ENCODE measurements at places on chromosomes 5 and 9. TPM values are rescaled to one million over a fixed set of nuclear protein-coding genes. Genes with fewer than 3 reads are reported as not detected.

Gene FOXI1
- total RNA-seq, result not detected

Gene ZDHHC11
- total RNA-seq, result 66.1 TPM

Gene CNTNAP3B
- total RNA-seq, result 31.7 TPM

GRCh38 chr5:93571114-93571949 lies 9.7 kb downstream of the NR2F1-AS1 start:
- no peak for DNase-seq

DNA sequence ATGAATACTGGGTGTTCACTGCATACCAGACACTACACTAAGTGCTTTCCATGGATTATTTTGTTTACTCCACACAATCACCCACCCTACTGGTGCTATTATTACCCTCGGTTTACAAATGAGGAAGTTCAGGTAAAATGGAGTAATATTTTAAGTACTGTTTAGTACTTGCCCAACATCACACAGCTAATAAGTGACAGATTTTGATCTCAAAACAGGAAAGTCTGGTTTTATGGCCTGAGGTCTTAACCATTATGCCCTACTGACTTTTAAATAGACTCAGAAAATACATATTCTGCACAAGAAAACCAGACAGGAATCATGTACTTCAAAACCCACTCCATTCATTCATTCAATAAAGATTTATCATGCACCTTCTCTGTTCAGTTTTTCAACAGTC lies 431.0 kb upstream of the TLE4 start:
- no peak for DNase-seq

- no peak for DNase-seq
These were observed 2.3 kb downstream of the FAM221B start for GRCh38 chr9:35826071-35826701.

DNA sequence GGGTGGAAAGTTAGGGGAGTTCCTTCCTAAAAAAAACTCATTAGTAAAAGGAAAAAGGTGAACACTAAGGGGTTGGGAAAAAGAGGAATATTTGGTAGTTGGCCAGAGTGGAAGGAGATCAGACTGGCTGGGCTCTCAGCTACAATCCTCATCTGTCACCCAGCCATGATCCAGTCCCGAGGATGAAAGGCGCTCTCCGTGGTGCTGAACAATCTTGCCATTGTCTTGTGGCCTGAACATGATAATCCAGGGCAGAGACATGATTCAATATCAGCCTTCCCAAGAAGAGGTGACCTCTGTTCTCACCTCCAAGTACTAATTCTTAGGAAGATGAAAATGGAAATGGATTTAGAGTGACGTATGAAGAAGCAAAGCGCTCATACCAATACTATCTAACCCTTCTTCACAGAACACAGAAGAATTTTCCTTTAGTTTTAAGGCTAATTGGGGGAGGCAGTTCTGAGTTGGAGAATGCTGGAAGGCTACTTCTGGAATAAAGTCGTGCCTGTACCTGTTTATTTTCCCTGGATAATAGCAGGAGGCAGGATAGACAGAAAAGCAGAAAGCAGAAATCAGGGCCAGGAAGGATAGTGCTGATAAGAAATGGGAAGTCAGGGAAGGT lies 36.6 kb upstream of the MYORG start:
- peak; percentile 78 for DNase-seq

GRCh38 chr5:105695941-105696340 lies 1974.8 kb downstream of the EFNA5 start:
- no peak for DNase-seq

DNA sequence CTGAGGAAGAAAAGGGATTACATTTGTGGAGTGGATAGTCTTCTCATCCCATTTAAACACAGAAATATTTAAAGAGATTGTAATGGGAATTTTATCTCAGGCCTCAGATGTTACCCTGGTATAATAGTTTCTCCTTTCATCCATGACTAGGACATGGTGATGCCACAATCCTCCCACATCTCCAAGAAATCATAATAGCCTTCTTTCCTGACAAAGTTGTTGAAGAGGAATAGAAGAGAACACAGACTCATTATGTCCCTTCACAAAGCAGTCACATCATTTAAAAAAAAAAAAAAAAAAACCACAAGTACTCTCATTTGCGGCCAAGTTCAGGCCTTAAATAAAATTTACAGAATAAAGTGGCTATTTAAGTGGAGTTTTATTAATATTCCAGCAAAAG lies 359.6 kb downstream of the DEPDC1B start:
- DNase-seq, result no peak

- no peak for DNase-seq
These were observed 269.7 kb downstream of the MLLT3 start for GRCh38 chr9:20352591-20352990.

DNA sequence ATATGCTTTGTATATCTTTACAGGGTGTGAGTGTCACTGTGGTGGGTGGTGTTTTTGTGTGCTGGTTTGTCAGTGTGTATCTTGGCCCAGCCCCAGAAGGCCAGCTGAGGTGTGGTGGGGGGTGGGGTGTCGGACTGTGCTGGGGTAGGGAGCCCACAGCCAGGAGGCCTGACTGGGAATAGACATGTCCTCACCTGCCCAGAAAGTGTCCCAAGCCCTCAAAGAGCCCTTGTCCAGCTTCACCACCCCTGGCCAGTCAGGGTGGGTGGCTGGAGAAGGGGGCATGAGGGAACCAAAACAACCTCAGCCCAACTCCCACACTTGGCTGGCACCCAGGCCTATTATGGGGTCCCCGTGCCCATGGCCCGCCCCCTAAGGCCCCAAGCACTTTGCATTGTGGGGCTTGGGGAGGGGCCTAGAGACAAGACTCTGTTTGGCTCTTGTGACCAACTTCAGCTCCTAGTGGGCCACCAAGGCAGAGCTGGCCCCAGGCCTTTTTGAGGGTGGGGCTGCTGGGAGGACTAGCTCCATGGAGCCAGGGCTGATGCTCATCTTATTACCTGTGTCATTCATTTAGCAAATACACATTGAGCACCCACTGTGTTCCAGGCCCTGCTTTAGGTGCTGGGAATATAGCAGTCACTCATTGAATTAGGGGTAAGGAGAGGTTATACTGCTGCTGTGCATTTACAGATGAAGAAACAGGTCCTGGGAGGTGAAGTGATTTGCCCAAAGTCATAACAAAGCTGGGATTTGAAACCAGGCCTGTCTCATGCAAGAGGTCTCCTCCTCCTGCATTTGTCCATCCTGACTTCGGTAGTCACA lies 56.2 kb upstream of the PSD2 start:
- no peak for DNase-seq

- no peak for DNase-seq
These were observed 542.9 kb downstream of the EFNA5 start for GRCh38 chr5:107127878-107128277.

Data from right cardiac atrium (tissue), 5 donors.